ENCODE measurements at places on chromosomes 6 and 20.

DNA sequence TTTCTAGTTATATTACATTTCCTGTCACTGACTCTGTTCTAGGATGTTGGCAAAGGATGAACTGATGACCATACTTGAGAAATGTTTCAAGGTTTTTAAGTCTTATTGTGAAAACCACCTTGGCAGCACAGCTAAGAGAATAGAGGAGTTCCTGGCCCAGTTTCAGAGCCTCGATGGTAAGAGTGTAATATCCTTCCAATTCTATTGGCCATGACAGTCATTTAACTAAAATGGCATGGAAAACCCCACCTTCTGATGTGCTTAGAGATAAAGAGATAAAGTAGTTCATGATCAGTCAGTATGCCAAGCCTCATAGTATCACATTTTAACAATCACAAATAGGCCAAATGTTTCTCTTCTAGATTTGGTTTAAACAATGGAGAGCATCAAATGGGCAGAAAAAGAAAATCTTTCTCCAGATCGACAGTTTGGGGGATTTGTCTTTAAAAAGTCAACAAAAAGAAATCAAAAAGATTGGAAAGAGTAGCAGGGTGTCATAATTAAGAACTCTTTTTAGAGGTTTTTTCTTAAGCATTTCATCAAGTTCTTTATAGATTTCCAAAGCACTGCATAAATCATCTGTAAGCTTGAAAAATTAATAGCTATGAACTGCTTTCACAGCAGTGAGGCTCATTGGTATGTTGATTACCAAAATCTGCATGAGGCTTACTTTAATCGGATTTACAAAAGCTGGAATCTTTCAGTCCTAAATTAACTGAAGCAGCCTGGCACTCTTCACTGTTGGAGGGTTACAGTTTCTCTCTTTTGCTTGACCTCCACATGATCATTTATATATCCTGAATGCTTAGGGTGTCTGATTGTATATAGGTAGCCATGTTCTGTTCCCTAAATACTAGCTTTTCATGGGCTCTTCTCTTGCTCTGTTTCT is 48.7 kb downstream of the AKIRIN2 start:
- no peak for DNase-seq

DNA sequence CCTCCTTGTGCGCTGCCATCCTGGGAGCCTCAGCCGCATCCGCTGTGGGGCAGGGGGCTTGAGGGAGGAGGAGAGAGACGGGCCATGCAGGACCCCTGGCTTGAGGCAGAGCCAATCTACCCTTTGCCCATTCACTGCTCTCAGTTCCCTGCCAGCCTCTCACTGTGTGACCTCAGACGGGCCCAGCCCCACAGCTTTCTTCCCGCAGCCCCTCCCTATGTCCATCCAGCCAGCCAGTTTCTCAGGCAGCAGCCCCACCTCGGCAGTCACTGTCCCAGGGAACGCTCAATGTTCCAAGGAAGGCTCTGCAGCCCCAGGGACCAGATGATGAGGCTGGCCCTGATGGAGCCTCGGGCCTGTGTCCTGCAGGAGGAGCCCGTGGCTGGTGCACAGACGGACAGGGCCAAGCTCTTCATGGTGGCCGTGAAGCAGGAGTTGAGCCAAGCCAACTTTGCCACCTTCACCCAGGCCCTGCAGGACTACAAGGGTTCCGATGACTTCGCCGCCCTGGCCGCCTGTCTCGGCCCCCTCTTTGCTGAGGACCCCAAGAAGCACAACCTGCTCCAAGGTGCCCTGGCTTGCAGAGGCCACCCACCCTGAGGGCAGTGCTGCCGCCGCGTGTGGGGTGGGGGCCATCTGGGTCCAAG is 3.9 kb upstream of the TNFRSF6B start:
- peak; percentile 23 for DNase-seq

GRCh38 chr6:143248359-143248758 is 187.7 kb downstream of the AIG1 start:
- DNase-seq = no peak

DNA sequence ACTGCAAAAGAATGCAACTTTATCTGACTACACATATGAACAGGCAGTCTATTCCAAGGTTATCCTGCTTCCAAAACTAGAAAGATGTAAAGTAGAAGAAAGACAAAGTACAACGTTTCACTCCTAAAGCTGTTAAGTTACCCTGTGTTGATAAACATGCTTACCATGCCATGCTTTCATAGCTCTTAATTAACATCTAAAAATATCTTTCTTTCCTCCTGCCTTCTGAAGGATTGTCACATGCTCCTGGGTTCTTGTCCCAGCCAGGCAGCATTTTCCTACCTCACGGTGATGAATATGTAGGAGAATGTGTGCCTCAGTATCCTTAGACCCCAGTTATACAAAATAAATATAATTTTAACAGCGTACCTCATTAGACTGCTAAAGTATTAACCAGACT is 344.6 kb downstream of the SYNE1 start:
- no peak for DNase-seq

DNA sequence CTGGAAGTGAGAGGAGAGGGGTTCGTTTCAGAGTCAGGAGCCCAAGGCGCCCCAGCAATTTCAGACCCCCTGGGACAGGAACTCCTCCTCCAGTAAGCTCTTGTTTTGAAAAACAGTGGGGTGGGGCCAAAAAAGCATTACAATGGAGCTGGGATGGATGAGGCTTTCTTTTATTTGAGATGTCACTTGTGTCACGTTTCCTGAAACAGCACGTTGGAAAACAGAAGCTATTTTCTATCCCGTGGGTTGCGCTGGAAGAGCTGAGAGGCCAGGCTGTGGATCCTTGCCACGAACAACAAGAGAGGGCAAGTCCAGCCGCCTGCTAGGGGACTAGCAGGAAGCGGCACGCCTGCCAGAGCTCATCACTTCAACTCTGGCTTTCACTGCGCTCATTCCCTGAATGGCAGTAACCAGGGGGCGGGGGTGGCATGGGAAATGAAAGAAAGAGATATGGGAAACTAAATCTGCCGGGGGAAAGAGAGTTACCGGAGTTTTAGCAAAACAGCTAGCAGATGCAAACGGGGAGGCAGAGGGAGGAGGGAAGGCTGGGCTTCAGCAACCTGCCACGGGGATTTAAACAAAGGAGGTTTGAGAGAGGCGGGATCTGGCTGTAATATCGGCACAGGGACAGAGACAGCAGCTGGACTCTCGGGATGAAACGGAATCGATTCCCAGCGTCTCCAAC is 34.6 kb downstream of the GCNT2 start:
- DNase-seq = peak; percentile 64

DNA sequence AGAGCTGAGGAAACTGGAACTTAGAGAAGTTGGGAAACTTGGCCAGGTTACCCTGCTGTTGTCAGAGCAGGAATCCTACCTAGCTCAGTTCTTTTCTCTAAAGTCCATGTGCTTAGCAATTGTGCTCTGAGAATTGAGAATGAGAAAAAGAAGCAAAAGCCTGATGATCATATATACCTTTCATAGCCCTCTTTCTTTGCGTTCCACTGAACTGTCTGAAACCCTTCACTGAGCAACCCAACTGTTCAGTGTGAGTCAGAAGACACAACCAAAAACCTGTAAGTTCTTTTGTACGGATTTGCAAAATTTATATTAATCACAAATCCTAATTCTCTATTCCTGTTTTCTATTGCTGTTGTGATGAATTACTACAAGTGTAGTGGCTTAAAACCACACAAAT is 80.6 kb downstream of the PHF3 start:
- DNase-seq = no peak

Data from adipocyte (in vitro differentiated cells).